Upper lobe of left lung (tissue), 6 donors: ENCODE measurements at places on chromosomes 3 and 15. TPM values are rescaled to one million over a fixed set of nuclear protein-coding genes. Genes with fewer than 3 reads are reported as not detected.

GRCh38 chr15:55319537-55320237 is 665 bp downstream of the PIGB start:
- peak; percentile 51 for DNase-seq

DNA sequence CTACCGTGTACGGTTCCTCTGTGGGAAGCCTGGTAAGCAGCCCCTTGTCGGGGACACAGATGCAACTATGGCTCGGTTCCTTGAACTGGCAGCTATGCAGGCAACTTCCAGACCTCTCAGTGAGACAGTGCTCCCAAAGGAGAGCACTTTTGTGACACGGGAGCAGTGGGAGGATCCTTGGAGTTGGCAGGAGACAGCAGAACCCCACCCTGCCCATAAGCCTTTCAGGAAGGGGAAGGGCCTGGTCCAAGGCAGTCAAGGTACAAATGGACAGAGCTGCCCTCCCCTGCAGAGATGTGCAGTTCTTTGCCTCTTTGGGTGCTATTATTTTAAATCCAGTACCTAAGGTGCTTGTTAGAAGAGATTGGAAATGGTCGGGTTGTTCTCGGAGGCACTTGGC is 94.5 kb downstream of the MESD start:
- DNase-seq, result no peak

The FAM81A gene
- total RNA-seq, result 1.3 TPM

The RARB gene
- total RNA-seq, result 3.9 TPM

DNA sequence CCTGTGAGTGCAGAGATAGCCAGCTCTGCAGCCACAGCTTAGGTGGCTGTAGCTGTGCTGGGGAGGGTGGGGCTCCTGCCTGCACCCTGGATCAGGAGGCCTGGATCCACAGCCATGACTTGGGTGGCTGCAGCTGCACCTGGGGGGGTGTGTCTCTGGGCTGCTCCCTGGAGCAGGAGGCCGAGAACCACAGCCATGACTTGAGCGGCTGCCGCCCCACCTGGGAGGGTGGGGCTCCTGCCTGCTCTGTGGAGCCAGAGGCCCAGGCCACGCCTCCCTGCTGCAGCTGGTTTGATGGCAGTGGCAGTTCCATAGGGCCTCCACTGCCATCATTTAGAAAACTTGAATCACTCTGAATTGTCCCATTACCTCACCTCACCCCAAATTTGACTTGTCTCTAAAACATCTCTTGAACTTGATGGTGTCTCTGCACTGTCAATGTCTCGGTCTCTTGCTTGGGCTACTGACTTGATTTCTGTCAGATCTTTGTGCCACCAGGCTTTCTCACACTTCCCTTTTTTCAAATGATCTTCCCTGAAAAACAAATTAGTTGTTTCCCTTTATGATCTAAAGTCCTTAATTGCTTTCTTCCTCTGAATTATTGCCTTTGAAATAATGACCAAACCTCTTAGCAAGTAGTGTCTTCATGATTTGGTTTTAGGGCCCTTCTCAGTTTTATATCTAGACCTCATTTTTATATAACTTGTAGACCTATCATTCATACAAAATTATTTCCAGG is 313.2 kb upstream of the MME start:
- DNase-seq, result no peak

GRCh38 chr15:39462691-39463090 is 118.2 kb upstream of the THBS1 start:
- DNase-seq, result no peak

DNA sequence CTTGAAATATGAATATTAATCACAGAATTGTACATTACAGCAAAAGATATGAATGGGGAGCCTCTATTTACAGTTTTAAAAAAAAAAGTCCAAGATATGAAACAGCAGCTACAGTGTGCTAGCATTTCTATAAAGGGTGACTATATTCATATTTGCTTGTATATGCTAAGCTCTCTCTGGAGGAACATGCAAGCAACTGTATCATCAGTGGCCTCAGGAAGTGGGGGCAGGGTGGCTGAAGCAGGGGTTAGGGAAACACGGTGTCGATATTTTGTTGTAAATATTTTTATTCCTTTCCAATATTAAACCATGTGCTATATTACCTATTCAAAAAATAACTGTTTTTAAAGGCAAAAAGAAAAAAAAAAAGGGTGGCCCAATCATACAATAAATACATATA is 2.3 kb downstream of the UACA start:
- no peak for DNase-seq

- DNase-seq, result no peak
These were observed 23.3 kb downstream of the AKAP13 start for GRCh38 chr15:85403745-85404144.

The SYNPR gene
- total RNA-seq, result not detected

DNA sequence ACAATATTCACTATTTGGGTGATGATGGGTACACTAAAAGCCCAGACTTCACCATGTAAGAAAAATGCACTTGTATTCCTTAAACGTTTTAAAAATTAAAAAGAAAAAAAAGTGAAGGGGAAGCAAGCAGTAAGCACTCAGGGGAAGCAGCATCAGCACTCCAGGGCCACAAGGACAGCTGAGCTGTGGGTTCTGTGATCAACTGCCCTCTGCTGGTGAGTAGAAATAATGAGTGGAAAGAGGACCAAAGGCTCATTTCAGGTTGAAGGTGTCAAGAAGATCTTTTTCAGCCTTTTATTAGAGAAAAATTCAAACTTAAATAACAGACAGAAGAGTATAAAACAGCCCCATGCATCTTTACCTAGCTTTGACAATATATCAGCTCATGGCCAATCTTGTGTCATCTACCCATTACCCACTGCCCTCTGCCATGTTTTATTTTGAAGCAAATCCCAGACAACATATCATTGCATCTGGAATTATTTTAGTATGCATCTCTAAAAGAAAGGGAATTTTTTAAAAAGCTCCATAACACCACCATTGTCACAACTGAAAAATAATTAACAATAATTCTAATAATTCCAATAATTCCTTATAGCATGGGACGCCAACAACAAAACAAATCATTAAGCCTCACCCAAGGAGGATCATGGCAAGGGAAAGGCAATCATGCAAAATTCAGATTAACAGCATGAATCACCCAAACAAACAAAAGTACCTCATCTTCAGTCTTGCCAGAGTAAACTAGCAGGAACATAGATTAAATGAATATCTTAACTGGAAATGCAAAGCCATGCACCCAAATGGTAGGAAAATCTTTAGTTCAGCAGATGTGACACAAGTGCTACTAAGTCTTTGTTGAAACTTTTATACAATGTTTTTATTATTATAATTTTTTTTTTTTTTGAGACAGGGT is 42.5 kb downstream of the TAMM41 start:
- no peak for DNase-seq

- DNase-seq, result no peak
These were observed 67.6 kb upstream of the TGFBR2 start for GRCh38 chr3:30538791-30539190.

GRCh38 chr3:32026593-32026992 is 45.0 kb downstream of the ZNF860 start:
- no peak for DNase-seq

GRCh38 chr15:48751595-48751994 is 59.3 kb downstream of the CEP152 start:
- no peak for DNase-seq

The CSK gene
- 104 TPM for total RNA-seq

DNA sequence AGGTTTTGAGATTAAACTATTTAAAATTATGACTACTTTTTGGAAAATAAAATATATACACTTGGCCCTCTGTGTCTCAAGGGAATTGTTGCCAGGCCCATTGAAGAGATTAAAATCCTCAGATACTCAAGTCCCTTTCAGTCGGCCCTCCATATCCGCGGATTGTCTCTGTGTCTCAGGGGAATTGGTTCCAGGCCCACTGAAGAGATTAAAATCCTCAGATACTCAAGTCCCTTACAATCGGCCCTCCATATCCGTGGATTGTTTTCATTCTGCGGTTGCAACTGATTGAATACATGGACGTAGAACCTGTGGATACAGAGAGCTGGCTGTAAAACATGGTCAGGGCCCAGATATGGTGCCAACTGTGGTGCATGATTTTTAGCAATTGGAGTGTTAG is 15.7 kb upstream of the LRCH3 start:
- no peak for DNase-seq

DNA sequence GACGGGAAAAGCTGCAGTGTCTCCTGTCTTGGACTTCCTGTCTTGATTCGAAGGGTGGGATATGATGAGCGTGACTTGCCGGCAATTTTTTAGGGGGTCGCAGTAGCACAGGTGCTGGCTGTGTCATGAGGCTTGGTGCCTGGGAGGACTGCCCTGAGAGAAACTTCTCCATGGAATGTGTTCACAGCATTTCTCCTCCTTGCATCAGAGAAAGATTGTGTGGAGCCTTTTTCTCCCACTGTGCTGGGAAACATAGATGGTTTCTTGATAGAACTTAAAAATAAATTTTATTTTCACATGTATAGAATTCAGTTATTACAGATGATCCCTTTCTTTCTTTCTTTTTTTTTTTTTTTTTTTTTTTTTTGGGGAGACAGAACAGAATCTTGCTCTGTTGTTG is 121.4 kb downstream of the KLHL25 start:
- DNase-seq, result no peak

The NEDD4 gene
- 8.5 TPM for total RNA-seq

GRCh38 chr15:99321468-99321867 is 70.2 kb downstream of the LRRC28 start:
- DNase-seq, result no peak

DNA sequence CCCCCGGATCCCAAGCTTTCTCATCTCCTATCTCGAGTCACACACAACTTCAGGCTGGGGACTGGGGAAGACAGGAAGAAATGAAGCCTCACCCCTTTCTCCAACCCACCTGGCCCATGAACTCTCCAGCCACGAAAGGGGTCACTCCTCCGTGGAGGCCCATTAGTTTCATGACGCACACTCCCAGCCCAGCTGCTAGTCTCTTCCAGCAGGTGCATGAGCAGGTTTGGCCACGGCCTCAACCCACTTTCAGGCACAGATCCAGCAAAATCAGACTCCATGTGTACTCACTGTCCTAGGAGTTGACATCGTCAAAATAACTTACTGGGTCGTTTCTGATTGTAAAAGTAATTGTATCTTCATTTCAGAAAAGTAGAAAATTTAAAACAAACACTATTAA is 76.6 kb downstream of the C3orf70 start:
- no peak for DNase-seq

GRCh38 chr3:13044496-13045240 is 28.6 kb downstream of the IQSEC1 start:
- no peak for DNase-seq

DNA sequence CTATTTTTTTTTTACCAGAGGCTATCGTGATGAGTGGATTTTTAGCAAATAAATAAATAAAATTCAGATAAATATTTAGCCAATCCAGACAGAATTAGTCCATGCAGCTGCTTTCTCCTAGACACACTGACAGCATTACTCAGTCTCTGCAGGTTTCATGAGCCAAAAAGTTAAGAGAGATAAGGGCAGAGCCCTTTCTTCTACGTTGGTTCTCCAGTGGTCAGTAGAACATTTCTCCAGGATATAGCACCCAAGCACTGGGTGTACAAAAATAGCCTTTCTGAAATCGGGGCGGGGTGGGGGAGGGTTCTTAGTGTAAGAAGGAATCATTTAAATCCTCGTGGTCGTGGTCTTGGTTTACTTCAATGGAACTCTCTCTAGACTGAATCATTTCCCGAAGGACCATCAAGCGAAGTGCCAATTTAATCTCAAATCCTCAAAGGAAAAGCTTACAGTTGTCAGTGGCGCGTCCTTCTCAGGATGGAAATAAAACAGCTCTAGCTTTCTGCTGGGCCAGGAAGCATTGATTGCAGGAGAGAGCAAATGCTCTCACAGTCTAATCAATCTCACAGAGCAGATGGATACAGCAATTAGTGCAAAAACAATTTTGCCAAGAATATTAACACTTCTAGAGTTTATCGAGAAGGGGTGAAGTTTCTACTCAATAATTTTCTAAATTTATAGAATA is 86.2 kb downstream of the SATB1 start:
- DNase-seq, result no peak

DNA sequence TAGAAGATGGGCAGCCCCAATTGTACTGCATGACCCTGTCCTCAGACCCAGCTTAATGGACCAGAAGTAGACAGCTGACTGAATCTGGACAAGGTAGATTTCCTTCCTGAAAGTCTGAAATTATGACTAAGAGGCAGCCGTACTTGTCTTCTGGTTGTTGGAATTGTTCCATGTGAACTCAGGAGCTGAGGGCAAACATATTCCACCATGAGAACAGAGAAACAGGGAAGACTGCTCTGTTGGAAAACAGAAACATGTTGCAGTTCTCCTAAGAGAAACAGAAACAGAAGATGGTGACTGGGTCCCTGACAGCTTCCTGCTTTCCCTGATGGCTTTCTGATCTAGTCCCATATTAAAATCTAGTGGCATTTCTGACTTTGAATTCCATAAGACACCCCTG is 24.1 kb downstream of the POPDC2 start:
- no peak for DNase-seq

GRCh38 chr3:19347671-19348070 is 199.4 kb downstream of the KCNH8 start:
- DNase-seq, result no peak

DNA sequence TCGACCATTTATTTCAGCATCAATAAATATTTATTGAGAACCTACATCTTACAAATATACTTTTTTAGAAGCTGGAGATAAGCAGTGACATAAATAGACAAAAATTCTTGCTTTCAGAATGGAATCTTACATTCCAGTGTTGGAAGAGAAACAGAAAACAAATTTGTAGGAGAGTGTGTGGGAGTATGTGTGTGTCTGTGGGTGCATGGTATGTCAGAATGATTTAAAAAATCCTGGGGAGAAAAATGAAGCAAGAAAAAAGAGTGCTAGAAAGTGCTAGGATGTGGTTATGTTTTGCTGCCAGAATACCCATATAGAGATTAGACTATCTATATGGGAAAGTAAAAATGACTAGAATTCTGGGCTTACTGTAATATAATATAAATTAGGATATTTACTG is 561.7 kb upstream of the SGO1 start:
- no peak for DNase-seq

The ADCY5 gene
- 3.8 TPM for total RNA-seq

DNA sequence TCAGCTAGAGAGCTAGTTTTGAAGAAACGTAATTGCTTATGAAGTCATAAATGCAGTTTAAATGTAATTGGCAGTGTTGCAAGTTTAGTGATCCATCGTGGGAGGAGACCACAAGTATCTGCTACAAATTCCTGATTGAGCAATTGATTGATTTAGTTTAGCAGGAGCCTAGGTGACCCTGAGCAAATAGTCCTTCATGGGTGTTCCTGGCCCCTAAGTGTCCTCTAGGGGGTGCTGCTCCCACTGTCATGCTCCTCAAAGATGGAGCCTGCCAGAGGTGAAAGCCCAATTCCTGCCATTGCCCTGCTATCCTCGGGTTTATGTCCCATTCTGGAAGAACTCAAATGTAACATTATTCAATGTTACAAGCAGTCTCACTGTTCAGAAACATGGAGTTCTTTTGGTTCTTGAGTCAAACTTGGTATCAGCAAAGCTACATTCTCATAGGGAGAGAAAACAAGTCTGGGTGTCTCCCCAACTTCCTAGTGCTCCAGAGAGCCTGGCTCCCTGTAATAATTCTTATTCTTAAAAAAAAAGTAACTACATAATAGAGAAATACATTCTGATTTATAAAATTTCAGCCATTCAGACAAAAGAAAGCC is 29.8 kb upstream of the SENP5 start:
- DNase-seq, result peak; percentile 73
